DMS 273 treated with DMSO at 0.1 percent for 48 hours (cell line): ENCODE measurements at places on chromosomes 3 and 15.
A peak's percentile ranks its signal among the peaks of the same experiment; 100 is the strongest.

DNA sequence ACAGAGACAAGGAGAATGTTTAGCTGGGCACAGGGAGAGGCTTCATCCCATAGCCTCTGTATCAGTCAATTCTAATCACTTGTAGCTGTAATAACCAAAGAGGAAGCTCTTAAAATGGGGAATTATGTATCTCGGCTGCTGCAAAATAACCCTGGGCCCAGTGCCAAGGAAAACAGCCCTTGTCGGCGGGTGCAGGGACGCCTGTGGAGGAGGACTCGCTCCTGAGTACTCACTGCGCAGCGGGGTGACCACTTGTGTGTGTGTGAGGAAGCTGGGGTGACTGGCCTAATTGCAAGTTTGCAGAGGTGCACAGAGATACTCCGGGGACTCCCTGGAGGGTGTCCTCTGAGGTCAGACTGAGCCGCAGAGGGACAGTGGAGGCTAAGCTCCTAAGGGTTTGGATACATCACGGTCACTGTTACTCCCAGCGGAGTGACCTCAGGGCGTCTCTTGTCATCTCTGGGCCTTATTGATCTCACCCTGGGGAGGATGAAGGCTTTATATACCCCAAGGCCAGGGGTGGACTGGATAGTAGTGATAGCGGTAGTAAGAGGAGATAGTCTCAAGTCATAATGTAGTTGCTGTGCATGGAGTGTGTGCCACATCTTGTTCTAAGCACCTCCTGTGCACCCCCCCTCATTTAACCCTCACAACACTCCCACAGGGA, 37.2 kb downstream of the SLC6A6 start:
- no peak for DNase-seq

DNA sequence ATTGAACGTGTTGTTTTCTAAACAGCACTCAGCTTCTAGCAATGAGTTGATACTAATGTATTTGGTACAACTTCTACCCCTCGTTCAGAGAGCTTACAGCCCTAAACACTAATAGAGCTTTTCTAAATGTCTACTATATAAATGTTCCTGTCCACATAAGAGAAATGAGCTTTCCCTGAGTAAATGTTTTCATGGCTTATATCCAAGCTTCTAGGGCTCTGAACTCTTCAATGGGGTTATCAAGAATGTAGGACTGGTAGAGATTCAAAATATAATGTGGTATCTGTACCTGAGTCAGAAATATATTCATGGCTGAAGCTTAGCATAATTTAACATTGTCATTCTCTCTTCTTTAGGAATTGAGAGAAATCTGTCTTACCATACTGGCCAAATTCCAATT, 73.4 kb downstream of the SERPINI1 start:
- no peak for DNase-seq

DNA sequence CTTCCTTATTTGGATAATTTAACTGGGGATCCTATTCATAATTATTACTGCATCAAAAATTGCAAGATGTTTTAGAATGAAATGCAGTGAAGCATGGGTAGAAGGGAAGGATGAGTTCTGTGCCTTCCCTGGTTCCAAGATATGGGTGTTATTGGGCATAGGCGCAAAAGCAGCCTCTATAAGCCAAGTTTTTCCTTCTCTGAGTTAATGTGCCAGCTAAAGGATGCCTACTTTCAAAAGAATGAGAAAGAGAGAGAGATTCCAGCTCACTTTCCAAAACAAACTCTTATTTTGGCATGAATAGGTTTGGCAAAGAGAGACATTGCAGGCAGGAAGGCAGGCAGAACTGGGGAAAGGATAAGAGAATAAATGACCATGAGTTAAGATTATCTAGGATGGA, 270.2 kb downstream of the TAFA4 start:
- no peak for DNase-seq

DNA sequence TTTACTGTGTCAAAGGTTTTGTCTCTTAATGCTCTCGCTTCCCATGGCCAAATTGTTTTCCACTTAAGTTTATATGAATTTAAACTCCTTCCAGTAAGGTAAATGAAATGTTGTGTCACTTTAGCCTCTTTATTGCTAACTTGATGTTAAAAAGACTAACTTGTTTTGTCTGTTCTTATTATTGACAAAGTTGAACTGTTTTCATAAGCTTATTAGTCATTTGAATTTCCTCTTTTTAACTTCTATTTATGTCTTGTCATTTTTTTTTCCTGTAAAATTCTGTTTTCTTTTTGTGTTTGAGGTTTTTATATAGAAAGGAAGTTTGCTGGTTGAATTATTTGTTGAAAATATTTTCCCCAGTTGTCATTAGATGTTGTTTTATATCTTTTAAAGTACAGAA, 25.8 kb downstream of the FAM98B start:
- DNase-seq: no peak

GRCh38 chr3:184050217-184050847, 2.5 kb upstream of the HTR3C start:
- DNase-seq: no peak

GRCh38 chr3:128448491-128448890, 18.2 kb downstream of the DNAJB8 start:
- DNase-seq: no peak

DNA sequence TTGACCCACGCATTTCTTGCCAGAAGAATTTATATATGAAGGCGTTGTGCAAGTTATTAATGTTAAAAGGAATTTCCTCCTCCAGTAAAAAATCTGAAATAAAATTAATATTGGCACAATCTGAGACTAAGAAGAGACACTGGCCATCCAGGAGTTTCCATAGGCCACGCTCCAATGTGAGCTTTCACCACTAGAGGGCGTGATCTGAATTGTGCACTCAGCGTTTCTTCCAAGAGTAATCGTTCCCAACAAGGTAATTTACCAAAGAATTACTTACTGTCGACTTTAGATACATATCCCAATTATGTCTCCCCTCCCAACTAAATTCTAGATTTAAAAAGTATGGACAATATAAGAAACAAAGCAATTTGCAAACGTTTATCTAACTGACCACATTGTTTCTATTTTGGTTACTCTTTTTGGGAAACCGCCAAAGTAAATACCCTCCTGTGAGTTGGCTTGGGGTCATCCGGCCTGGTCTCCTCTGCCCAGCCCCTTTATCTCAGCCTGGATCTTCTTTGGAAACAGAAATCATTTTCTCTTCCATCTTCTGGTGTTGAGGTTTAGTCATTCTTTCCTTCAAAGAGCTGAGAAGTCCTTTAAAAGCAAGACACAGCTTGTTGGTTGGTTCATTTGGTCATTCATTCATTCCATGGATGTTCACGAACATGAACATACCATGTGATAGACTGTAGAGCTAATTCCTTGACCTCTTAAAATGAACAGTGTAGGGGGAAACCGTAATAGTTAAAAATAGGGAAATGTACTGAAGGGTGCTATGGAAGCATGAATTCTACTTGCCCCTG, 26.2 kb downstream of the POLR2M start:
- no peak for DNase-seq

DNA sequence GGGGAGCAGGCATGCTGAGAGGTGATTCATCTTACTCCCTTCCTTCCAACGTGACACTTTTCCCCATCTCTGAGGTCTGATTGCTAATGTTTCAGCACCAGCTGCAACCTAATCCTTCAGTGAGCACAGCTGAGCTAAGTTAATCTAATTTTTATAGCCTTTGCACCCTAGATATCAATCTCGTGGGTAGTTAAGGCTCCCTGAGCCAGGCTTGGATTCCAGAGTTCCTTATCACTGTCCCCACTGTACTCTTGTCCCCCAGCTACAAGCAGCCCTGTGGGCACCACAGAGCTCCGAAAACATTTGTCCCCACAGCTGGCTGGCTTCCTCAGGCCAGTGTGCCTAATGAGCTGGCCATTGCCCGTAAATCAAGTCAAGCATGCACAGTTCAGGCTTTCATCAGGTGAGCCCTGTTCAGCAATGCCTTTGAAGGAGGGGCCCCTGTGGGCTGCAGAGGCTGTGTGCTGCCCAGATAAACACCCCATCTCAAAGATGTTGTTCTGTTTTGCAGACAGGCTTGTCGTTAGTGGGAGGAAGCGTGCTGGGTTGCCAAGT, 376.9 kb upstream of the RASGRP1 start:
- DNase-seq: no peak

- no peak for DNase-seq
Measured at GRCh38 chr15:81889485-81889881, 156.3 kb downstream of the MEX3B start.

DNA sequence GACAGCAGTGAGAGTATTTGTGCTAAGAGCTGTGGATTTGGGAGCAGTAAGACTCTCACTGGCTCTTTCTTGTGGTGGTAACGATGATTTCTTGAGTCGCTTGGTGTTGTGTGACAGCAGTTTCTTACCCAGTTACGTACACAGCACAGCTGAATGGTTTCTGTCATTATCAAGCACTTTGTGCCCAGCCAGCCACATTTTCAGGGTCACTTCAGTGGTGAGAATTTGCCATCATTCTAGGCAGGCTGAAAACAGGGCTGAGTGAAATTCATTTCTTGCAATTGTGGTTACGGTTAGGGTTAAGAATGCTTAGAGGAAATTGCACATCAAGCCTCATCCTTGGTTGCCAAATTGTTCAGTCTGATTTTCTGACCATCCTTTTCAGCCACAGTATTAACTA, 130.1 kb downstream of the RYR3 start:
- no peak for DNase-seq

GRCh38 chr3:145094355-145094941, 1066.5 kb downstream of the PLOD2 start:
- peak; percentile 81 for DNase-seq

DNA sequence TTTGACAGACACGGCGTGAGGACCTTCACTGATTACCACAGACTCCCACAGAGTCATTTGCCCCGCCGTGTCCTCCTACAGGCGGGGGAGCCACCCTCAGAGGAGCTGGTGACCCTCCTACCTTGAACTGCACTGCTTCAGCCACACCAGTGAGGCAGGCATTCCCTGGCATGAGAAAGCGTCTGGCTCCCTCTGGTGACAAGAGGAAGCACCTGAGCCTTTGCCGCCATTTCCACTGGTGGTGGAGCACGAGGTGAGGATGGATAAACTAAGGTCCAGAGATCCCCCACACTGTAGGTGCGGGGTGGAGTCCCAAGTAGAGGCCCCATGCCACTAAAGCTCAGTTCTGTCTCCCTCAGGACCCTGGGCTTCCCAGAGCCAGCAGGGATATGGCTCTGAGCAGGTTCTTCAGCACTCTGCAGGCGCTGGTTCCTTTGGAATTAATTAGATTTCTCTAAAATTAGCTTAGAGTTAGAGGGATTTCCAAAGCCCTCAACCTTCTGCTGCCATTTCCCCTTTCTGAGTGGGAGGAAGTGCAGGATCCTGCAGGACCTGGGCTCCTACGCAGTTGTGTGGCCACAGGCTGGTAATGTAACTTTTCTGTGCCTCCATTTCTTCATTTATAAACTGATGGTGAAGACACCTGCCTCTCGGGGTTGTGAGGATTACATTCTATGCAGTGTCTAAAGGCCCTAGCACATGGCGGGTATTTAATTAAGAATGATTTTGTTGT, 224.0 kb downstream of the SLCO3A1 start:
- no peak for DNase-seq

GRCh38 chr3:25150199-25150598, 277.9 kb upstream of the RARB start:
- no peak for DNase-seq

- DNase-seq: no peak
Measured at GRCh38 chr3:141754032-141754431, 9.2 kb upstream of the GRK7 start.

- DNase-seq: no peak
Measured at GRCh38 chr3:151093905-151094304, 8.4 kb downstream of the MED12L start.

DNA sequence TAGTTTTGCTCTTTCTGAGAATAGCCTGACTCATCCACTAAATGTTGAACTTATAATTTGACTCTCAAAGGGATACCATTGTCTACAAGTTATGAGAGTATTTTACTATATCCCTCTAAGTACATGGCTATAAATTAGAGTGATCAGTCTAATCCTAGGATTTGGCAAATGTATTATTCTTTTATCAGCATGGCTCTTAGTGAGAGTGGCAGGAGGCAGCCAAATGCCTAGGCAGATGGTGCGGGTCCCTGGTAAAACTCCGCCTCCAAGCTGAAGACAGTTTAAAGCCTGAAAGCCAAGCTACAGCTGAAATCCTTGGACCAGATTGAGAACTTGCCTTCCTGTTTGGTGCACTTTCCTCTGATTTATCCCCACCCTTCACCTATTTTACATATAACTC, 631.8 kb downstream of the SQOR start:
- DNase-seq: peak; percentile 60

DNA sequence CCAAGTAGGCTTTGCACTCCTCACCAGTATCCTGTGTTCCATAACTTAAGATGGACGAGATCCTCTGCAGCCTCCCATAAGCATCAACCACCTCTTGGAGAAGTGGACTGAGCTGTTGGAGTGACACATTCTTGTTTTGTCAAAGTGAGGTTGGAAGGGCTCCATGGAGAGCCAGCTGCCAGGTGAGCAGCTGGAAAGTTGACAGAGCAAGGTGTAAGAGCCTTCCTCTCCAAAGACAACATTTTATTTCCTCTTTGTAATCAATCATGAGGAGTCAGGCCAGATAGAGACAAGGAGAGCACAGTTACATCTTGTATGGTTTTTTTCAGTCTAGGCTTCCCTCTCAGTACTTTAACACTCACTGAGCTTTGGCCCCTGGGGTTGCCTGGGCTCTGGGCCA, 5.1 kb downstream of the ABI3BP start:
- DNase-seq: no peak

GRCh38 chr3:142523921-142524566, 54.5 kb downstream of the ATR start:
- no peak for DNase-seq

- no peak for DNase-seq
Measured at GRCh38 chr3:151684094-151684493, 49.6 kb upstream of the AADACL2 start.

DNA sequence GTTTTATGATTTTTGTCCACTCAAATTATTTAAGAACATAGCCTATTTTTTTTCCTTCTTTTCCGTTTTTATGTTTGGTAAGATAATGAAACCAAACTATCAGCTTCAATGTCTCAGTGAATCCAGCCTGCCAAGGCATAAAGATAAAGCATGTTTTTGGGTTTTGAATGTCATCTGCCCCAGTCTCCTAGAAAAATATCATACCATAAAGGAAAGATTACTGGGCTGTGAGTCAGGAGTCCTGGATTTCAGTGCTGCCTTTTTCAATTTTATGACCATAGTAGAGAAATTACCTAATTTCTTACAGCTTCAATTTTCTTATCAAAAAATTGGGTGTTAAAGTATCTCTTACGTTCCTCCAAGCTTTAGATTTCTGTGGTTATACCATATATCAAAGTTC, 87.5 kb downstream of the GAP43 start:
- no peak for DNase-seq
